ENCODE measurements at places on chromosomes 5 and 9. TPM values are rescaled to one million over a fixed set of nuclear protein-coding genes. Genes with fewer than 3 reads are reported as not detected.

The IFNA13 gene
- not detected for total RNA-seq

The DELE1 gene
- total RNA-seq, result 37.0 TPM

The TIMD4 gene
- total RNA-seq, result not detected

The NR2F1-AS1 gene
- total RNA-seq, result 20.1 TPM

The TUSC1 gene
- 10.4 TPM for total RNA-seq

Data from uterine smooth muscle cell (primary cell).